ENCODE measurements at places on chromosomes 13 and 19.

DNA sequence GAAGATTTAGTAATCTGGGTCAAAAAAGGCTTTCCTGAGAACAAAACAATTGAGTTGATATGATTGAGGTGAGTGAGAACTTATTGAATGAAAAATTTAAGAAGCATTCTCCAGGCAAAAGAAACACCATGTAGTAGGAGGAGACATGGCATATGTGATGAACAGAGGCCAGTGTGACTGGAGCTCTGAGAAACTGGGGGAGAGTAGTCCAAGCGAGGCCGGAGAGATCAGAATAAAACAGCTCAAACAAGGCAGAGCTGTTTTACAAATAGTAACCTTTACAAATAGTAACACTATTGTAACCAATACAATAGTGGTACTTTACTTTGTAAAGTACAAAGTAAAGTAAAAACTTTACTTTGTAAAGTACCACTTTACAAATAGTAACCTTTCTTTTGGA lies 1159.1 kb downstream of the PCDH9 start:
- DNase-seq = no peak

- DNase-seq = no peak
Observed at GRCh38 chr19:18501351-18501750, 20.5 kb downstream of the ELL start.

DNA sequence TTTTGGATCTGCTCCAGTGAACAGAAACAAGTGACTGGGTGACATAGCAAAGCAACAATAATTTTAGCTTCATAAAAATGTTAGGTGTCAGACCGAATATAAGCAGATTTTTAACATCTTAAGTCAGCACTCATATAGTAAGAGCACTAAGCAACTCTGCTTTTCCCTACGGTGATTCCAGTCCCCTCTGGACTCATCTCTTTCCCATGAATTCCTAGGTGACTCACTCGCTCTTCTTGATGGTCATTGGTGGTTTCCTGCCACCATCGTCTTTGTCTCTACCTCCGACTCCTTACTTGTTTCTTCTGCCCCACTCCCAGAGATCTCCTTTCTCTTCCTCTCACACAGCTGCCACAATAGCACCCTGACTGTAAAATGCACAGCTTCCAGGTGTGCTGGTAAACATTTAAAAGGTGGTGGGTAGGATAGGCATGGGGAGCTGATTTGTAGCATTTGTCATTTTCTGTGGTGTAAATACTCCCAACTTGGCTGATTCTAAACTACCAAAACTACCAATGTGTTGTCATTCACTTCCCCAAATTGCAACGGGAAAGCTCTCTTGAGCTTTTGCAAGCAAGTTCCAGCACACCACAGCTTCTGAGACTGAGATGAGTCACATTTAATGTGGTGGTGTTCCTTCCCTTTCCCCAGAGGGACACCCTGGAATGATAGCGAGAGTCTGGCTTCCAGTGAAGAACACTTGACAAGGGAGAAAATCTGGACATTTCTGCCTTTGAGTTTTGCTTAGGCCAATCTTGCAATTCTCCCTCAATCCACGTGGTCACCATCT lies 42.8 kb upstream of the CLDN10 start:
- DNase-seq = peak; percentile 93

- DNase-seq = no peak
Observed at GRCh38 chr13:83333614-83334388, 548.5 kb downstream of the SLITRK1 start.

DNA sequence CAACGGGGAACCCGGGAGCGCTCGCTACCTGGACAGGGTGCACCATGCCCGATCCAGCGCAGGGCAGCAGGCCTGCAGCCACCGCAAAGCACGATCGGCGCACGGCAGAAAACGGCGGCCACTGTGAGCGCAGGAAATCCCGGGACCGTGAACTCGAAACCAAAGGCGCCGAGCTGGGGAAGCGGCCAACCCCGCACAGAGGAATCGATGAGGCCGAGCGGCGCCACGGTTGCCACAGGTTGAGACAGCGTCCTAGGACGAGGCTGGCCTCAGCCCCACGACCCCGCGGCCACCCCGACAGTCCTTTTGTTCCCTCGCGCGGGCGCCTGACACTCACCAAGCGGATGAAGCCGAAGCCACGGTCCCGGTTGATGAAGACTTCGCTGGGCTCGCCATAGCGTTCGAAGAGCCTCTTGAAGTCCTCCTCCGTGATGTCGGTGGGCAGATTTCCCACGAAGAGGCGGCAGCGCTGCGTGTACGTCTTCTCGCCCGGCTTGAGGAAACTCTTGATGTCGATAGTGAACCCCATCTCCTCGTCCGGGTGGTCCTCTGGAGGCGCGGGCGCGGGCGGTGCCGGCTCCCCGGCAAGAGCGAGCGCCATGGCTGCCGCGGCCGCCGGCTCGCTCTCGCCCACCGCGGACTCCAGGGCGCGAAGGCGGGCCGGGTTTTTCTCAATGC lies 557 bp downstream of the PSPC1 start:
- DNase-seq = peak; percentile 85

GRCh38 chr19:46744005-46744691 lies 1.7 kb upstream of the FKRP start:
- DNase-seq = no peak

DNA sequence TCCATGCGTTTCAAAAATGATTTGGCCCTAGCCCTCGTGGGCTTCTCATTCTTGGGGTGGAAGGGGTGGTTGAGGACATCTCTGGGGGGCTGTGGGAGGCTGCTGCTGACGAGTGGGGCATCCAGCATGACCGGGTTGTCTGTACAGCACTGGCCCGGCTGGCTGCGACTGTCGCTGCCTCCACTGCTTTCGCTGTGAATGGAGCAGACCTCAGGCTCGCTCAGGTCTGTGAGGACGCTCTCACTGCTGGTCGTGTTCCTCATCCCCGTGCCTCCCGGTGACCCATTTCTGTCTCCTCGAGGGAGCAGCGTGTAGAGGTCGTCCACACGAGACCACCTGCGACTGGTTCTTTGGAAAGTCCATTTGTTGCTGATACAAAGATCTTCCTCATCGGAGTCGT lies 113.7 kb downstream of the KL start:
- no peak for DNase-seq

DNA sequence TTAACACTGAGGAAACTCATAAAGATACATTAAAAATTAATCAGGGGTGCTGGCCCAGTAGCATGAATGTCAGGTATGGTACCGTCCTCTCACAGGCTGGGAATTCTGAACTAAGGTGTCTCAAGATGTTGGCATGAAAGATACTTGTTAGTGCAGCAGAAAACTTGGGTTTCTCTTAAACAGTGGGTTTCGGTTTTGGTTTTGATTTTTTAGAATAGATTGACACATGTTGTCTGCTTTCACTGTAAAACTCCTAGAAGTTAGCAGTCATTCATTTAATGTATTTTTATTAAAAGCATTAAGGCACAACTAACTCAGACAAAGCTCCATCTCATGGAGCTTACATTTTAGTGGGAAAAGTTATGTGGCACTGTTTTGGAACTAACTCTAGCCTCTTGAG lies 3.5 kb upstream of the OBI1 start:
- DNase-seq = no peak
